ENCODE measurements at places on chromosomes 13 and 19. TPM values are rescaled to one million over a fixed set of nuclear protein-coding genes. Genes with fewer than 3 reads are reported as not detected.

The KLHL1 gene
- not detected for total RNA-seq

The LRCH1 gene
- 9.1 TPM for total RNA-seq

The ERICH6B gene
- not detected for total RNA-seq

The ZNF878 gene
- 0.19 TPM for total RNA-seq

The KLK15 gene
- 0.09 TPM for total RNA-seq

The WTIP gene
- 43.2 TPM for total RNA-seq

The INSL3 gene
- not detected for total RNA-seq

The ZNF846 gene
- total RNA-seq: 5.7 TPM

The KPNA3 gene
- 42.4 TPM for total RNA-seq

The SOX1 gene
- total RNA-seq: not detected

The KLK2 gene
- total RNA-seq: not detected

The SBK3 gene
- total RNA-seq: not detected

The ZNF234 gene
- total RNA-seq: 7.4 TPM

The LILRB5 gene
- not detected for total RNA-seq

The TEKTIP1 gene
- total RNA-seq: not detected

The CARM1 gene
- total RNA-seq: 26.6 TPM

The PPP1R12C gene
- total RNA-seq: 40.1 TPM

The CYP4F22 gene
- not detected for total RNA-seq

The PLEKHA4 gene
- total RNA-seq: 3.2 TPM
